Caki2 (cell line): ENCODE measurements at places on chromosomes 12 and 14.
A peak's percentile ranks its signal among the peaks of the same experiment; 100 is the strongest.

DNA sequence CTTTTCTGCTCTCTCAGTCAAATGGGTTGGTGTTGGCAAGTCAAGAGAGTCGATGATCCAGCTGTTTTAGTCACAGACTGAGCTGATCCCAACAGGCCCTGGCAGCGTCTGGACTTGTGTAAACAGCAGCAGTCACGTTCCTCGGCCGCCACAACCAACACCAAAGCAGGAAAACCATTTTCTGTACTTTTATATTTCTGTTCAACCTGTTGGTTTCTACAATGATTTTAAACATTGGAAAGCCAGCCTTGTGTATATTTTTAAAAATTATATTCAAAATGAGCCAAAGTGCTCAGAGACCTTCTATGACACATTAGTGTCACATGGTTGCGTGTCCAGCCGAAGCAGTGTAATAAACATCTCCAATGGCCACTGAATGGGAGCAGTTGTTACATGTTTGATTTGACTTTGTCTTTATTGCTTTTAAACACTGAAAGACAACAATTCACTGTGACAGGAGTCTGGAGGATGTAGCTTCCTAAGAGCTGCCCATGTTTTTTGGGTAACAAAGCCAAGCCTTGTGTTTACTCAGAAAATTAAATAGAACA is 5.9 kb upstream of the SIVA1 start:
- DNase-seq, result no peak

GRCh38 chr14:88163731-88164255 is 158.9 kb downstream of the GPR65 start:
- DNase-seq, result no peak

DNA sequence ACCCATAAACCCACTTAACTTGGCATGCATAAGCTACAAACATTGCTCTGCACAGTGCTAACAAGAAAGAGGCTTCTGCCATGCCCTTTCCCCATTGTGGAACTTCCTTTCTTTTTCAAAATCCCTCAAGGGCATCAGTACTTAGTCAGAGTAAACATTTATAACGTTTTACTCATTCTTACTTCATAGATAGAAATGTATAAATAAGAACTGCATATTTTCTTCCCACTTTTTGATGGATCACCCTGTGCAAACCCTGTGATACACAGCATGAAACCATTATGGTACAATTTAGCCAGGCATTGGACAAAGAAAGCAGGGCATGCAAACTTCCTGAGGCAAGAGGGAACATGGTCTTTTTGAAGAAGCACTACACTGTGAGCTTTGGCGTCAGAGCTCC is 113.8 kb upstream of the FOXG1 start:
- DNase-seq, result no peak

GRCh38 chr12:39364196-39364595 is 78.7 kb downstream of the KIF21A start:
- no peak for DNase-seq

GRCh38 chr14:36605506-36605857 is 23.1 kb upstream of the NKX2-8 start:
- peak; percentile 13 for DNase-seq

DNA sequence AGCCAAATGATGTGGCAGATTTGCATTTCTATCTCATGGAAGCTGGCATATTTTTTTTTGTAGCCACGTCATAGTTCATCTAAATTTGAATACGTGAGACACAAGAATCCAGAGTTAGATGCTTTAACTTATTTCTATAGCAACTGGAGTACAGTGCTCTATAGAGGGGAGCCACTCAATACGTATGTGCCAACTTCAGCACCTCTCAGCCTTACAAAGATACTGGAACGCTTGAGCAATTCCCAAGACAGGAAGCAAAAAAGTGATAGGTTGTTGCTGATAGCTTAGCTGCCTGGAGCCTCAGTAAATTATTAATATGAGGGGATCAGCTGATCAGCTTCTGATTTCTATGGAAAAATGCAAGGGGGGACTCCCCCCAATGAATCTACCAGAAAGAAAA is 24.1 kb upstream of the PELI2 start:
- no peak for DNase-seq

GRCh38 chr12:121520586-121521086 is 60.2 kb downstream of the KDM2B start:
- no peak for DNase-seq

DNA sequence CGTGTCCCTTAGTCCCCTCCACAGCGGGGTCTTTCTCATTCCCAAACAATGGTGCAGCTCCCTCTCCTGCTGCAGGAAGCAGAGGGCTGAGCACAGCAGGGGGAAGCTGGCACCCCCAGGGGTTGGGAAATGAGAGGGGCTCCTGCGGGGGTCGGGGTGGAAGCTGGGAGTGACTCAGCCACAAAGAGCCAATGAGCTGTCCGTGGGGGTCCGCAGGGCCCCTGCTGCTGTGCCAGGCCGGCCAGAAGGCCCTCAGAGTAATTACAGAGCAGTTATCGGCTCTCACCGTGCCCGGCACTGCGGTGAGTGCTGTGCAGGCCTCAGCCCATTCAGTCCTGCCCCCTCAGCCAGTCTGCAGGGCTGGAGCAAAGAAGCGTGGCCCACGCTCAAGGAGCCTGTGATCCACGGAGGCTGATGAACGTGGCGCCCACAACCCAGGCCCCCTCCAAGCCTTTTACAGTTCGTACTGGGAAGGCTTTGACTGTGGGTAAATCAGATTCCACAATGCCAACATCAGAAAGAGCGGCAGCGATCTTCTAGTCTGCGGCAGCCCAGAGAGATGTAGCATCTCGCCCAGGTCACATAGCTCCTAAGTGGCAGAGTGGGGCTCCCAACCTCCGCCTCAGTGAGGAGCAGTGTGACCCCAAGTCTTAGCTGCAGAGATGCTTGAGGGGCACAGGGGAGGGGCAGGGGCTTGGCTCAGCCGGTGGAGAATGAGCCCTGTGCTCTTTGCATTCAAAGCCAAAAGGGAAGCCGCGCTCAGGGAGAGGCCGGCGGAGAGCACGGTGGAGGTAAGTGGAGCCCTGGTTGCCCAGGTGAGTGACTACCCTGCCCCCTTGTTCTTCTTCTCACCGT is 43.4 kb downstream of the SLC6A12 start:
- DNase-seq, result no peak

- DNase-seq, result no peak
Observed at GRCh38 chr12:115210533-115211252, 526.7 kb upstream of the TBX3 start.

DNA sequence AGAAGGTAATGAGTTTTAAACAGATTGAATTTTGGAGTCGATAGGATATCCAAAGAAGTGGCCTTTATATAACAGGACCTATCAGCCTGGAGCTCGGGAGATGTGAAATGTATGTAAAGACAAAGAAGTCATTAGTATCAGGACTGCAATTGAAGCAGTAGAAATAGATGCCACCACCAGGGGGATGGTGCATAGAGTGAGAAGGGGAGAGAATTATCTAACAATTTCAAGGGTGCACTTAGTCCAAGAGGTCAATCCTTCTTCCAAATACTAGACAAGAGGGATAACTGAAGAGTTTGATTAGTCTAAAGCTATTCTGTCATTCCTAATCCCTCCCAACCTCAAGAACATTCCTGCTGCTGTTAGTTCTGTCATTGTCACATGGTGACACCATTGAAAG is 127.8 kb downstream of the CFAP54 start:
- DNase-seq, result no peak

GRCh38 chr14:100313464-100314230 is 7.4 kb upstream of the SLC25A29 start:
- DNase-seq, result no peak

DNA sequence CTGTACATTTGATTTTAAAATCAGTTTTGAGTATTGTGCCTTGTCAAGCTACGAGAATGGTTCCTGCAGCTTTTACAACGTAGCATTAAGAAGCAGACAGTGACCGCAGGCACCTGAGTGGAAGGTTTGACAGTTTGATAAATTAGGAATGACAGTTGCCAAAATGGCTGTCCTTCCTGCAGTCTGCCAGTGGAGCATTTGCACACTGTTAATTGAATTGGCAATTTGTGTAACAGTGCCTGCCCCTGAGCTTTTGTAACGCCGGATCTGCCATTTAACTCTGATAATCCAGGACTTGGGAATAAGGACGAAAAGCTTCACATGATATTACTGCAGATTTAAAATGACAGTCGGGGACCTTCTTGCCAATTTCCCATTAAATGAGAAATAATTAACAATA is 385.3 kb downstream of the NPAS3 start:
- DNase-seq, result no peak

DNA sequence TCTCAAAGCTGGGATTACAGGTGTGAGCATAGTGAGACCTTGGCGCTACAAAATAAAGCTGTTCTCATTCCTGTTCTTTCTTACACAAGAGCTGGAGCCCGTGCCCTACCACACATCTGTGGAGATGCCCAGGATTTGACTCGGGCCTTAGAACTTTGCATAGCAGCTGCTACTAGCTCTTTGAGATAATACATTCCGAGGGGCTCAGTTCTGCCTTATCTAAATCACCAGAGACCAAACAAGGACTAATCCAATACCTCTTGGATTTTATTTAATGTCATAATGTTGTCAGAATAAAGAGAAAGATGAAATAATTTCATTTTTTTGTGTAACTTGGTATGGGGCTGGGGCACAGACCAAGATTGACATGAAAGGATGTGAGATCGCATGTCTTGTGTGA is 7.6 kb downstream of the PNP start:
- no peak for DNase-seq

GRCh38 chr12:34205401-34205800 is 183.1 kb downstream of the ALG10 start:
- DNase-seq, result no peak

DNA sequence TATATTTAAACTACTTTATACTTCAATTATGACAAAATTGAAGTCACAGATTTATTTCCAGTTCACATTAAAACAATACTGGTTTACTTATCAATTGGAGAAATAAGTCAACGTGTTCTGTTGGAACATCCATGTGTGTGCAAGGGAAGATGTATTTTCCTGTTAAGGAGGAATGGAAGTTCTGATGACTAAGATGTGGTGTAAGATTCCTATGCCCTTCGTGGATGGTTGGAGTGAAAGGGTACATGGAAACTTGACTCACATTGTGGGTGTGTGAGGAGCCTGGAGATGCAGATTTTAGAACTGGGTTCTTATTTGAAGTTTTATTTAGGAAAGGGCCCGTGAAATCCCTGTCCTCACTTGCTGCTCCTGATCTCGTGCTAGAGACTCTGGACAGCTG is 95.3 kb downstream of the CATSPERB start:
- no peak for DNase-seq

DNA sequence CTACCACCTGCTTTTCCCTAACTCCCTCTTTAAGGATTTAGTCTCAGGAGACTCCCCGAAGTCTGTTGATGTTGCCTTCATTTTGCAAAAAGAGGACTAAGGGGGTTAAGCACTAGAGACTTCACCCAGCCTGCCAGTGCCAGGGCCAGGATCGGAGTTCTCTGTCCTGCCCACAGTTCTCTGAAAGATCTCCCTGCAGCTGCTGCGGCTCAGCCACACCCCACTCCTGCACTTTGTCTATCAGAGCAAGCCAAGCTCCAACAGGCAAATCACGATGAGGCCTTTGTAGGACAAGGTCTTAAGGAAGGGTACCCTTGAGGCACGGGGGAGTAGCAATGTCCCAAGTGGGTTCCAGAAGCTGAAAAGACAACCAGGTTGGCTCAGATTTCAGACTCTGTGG is 148.8 kb upstream of the EGLN3 start:
- no peak for DNase-seq

DNA sequence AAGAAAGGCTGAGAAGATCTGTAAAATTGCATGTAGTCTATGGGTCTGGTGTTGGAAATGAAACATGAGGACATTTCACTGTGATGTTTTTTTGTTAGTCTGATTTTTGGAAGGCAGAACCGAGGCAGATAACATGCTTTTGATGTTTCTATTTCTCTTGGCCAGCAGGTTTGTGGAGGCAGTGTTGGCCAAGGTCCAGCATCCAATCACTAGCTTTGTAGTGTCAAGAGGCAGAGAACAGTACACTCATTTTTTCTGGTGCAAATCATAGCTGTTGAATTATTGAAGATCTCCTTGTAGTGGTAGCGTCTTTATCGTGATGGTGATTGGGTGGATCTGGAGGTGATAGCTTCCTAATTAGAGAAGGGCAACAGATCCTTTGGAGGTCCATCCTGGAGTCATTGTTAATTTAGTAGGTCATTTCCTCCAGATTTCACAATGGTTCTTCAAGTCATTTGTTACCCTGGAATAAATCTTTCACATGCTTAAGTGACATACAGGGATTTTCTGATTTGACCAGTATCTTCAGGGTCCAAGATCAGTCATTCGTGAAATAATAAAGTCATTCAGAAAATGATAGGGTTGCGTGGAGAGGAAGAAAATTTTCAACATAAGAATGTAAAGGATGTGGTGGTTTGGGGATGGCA is 252.4 kb upstream of the CPNE8 start:
- DNase-seq, result no peak

- DNase-seq, result no peak
Observed at GRCh38 chr14:32564596-32564995, 235.5 kb downstream of the AKAP6 start.

DNA sequence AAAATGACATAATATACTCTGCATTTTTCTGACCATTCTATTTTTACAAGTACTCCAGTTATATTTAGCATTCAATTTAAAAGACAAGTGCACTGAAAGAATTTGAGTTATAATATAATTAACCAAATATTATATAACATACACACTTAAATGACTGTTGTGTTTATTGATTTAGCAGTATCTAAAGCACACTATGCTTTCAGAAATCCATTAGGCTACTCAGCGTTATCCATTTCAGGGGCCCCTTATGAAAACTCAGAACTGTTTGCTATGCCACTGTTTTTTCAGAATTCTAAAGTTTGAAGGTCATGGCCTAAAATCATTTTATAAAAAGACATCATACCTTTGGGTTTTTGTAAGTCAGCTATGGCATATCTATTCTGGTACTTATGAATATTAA is 57.1 kb downstream of the HECTD4 start:
- no peak for DNase-seq

GRCh38 chr12:46430340-46430948 is 57.9 kb upstream of the SLC38A2 start:
- peak; percentile 81 for DNase-seq

DNA sequence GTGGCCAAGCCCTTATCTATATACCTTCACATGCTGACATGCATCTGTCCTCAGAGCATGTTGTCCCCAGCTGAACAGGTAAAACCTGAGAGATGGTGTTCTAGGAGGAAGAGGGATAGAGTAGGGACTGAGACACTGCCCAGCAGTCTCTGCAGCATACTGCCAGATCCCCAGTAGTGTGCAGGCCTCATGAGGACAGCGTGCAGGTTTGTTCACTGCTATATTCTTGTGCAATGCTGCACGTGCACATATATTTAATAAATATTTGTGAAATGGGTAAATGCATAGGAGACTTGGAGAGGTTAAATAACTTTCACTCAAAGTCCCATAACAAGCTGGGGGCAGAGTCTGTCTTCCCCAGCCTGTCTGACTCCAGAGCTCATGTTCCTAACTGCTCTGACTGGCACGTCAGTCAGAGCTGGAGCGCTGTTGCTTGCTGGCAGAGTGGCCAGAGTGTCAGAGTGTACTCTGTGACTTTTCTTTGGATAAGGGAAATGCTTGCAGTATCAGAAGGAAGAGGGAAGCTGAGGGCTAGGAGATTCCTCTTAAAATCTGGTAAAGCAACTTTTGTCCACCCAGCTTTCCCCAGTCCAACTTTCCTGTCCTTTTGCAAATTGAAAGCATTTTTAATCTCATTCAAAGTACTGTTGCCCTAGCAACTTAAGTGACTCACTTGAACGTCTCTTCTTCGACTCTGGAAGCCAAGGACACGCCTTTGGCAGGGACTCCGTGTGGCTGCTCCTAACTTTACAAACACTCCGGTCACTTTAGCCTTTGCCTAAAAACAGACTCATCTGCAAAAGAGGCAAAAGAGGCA is 14.9 kb upstream of the POLR3B start:
- peak; percentile 32 for DNase-seq

GRCh38 chr12:39990122-39991101 is 115.5 kb downstream of the SLC2A13 start:
- DNase-seq, result no peak
